ENCODE measurements at places on chromosomes 5 and 9.
A peak's percentile ranks its signal among the peaks of the same experiment; 100 is the strongest.

DNA sequence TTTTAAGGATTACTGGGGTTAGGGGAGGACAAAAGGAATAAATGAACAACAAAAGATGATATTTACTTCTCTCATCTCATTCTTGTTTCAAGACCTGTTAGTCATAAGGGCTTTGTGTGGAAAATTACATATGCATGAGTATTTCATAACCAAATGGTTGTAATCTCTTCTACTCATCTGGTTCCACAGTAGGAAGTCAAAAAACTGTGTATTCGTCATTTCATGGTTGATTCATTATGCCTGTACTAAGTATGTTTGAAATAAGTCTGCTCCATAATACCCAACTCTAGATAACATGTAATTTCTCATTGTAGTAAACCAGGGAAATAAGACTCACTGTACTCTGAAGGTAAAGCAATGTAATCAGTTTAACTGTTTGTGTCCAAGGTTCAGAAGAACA is 212.9 kb downstream of the ARRDC3 start:
- DNase-seq, result no peak

GRCh38 chr9:96344458-96345180 is 38.9 kb downstream of the SLC35D2 start:
- no peak for DNase-seq

GRCh38 chr5:10788358-10788757 is 27.3 kb upstream of the DAP start:
- DNase-seq, result no peak

GRCh38 chr5:81171769-81172168 is 61.4 kb upstream of the CKMT2 start:
- DNase-seq, result no peak

DNA sequence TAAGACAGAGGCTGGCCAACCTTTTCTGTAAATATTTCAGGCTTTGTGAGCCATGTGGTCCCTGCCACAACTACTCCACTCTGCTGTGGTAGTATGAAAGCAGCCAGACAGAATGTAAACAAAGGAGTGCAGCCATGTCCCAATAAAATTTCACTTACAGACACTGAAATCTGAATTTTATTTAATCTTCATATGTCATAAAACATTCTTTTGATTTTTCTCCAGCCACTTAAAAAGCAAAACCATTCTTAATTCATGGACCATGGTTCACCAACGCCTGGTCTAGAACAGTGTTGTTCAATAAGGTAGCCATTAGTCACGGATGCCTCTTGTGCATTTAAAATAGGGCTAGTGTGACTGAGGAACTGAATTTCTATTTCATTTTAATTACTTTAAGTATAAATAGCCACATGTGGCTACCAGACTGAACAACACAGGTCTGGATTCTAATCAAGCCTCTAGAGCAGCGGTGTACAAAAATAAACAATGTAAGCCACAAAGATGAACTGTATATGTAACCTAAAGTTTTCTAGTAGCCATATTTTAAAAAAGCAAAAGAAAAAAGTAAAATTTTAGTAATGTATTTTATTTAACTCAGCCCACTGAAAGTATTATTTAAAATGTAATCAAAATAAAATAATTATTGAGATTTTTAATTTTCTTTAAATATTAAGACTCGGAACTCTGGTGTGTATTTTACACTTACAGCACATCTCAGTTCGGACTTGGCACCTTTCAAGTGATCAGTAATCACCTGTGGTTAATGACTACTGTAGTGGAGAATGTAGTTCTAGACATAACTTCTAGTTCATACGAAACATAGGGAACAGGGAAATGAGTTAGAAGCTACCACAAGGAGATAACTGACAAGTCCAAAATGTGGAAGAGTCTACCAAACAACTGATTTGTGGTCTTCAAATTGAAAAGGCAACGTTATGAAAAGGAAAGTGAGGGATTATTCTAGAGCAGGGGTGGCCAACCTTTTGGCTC is 14.3 kb downstream of the GEMIN5 start:
- DNase-seq, result no peak

- peak; percentile 13 for DNase-seq
Observed at GRCh38 chr5:68071736-68072135, 143.8 kb upstream of the PIK3R1 start.

Measured in GM12865 (cell line).